ENCODE measurements at places on chromosomes 4 and X. TPM values are rescaled to one million over a fixed set of nuclear protein-coding genes. Genes with fewer than 3 reads are reported as not detected.

PLP1 gene
- 9.6 TPM for total RNA-seq

AR gene
- 20.2 TPM for total RNA-seq

SPATA4 gene
- total RNA-seq = not detected

MAGEA10 gene
- total RNA-seq = not detected

IL1RAPL2 gene
- total RNA-seq = 0.51 TPM

LIMCH1 gene
- total RNA-seq = 257 TPM

PRDM8 gene
- 30.5 TPM for total RNA-seq

ARMCX1 gene
- 35.2 TPM for total RNA-seq

TSPAN7 gene
- total RNA-seq = 12.4 TPM

GNRHR gene
- not detected for total RNA-seq

PHEX gene
- 0.46 TPM for total RNA-seq

SPACA5B gene
- not detected for total RNA-seq

FGF5 gene
- total RNA-seq = not detected

SFRP2 gene
- total RNA-seq = 4.1 TPM

ERVMER34-1 gene
- total RNA-seq = 0.44 TPM

PTPN13 gene
- 5.6 TPM for total RNA-seq

ZDHHC15 gene
- 3.7 TPM for total RNA-seq

RASSF6 gene
- total RNA-seq = not detected

DNASE1L1 gene
- 38.6 TPM for total RNA-seq

CCDC120 gene
- 22.5 TPM for total RNA-seq

MAGEE2 gene
- not detected for total RNA-seq

NRK gene
- 1.8 TPM for total RNA-seq

AFF2 gene
- 9.3 TPM for total RNA-seq

EREG gene
- not detected for total RNA-seq

MAGEB18 gene
- not detected for total RNA-seq

TECRL gene
- not detected for total RNA-seq

NPNT gene
- not detected for total RNA-seq

DUSP9 gene
- not detected for total RNA-seq

FREM3 gene
- total RNA-seq = 0.56 TPM

SEL1L3 gene
- 91.8 TPM for total RNA-seq

All from endothelial cell (in vitro differentiated cells).